ENCODE measurements at places on chromosomes 1 and 21.

DNA sequence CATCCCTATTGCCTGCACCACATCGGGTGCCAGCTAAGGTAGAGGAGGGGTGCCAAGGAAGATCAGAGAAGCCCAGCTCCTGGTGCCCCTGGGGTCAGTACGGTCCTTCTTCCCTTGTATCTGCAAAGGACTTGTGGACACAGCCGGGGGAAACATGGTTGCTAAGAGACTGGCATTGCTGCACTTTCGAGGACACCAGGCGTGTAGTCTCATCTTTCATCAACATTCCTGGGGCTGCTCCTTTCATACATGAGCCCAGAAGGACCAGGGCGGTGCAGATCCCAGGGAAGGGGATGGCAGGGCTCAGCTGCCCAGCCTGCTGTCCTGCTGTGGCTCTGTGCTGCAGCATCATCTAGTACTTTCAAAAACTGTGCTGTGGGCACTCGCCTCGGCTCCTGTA, 61.0 kb downstream of the RUNX1 start:
- DNase-seq, result no peak

DNA sequence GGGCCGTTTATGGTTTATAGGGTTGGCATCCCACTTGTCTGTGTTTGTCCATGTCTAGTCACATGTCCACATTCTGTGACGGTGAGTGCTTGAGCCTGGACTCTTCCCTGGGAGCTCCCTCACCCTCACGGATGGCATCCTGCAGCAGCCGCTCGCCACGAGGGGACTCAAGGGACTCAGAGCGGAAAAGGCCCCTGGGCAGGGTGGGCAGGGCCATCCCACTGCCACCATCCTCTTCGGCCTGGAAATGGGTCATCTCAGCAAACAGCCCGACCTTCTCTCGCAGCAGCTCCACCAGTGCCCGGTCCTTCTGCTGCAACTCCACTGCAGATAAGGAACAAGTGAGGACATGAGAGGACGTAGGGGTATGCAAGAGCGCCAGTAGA, 11.1 kb downstream of the RXFP4 start:
- no peak for DNase-seq

GRCh38 chr1:54835131-54835898, 34.2 kb upstream of the TTC22 start:
- no peak for DNase-seq

DNA sequence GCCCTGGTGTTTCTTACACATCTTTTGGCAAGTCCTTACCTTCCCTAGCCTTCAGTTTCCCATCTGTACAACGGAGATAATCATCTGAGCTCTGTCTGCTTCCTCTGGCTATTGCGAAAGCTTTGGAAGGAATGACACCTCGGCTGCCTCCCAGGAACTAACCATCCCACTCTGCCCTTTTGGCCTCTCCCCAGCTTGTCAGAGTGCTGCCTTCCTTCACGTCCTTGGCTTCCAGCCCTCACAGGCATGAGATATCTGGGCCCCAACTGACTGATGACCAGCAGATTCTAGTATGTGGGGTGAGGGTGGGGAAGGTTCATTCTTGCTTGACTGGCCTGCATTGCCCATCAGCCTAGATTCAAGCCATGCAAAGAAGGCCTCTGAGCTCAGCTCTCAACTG, 253.1 kb upstream of the FGGY start:
- DNase-seq, result no peak

DNA sequence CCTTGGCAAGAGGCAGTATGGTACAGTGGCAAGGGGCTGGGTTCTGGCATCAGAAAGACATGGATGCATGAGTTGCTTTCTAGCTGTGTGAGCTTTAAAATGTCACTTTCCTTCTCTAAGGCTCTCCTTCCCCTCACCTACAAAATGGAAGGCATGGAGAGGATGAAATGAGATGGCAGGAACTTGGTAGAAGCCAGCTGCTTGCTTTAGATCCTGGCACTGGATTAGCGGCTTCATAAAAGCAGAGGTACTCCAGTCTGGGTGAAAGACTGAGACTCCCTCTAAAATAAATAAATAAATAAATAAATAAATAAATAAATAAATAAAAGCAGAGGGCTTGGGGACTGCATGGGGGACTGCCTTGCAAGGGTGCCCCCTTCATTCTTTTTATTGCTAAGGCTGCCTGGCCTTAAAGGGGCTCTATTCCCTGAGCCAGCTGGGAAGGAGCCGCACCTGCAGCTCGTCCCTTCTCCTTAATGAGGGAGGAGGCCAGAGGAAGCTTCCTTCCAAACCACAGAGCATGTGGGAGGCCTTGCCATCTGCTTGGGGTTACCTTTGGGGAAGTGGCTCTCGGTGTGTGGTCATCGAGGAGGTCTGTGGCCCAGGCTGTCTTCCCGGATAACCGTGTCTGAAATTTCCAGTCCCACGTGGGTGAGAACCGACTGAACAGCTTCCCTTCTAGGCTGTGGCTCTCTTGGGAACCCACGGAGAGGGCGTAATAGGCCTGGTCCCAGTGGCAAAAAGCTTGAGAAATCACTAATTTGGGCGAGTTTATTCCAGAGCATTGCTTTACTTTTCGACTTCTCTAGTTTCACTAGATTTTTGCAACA, 2.0 kb upstream of the ATP13A2 start:
- no peak for DNase-seq

DNA sequence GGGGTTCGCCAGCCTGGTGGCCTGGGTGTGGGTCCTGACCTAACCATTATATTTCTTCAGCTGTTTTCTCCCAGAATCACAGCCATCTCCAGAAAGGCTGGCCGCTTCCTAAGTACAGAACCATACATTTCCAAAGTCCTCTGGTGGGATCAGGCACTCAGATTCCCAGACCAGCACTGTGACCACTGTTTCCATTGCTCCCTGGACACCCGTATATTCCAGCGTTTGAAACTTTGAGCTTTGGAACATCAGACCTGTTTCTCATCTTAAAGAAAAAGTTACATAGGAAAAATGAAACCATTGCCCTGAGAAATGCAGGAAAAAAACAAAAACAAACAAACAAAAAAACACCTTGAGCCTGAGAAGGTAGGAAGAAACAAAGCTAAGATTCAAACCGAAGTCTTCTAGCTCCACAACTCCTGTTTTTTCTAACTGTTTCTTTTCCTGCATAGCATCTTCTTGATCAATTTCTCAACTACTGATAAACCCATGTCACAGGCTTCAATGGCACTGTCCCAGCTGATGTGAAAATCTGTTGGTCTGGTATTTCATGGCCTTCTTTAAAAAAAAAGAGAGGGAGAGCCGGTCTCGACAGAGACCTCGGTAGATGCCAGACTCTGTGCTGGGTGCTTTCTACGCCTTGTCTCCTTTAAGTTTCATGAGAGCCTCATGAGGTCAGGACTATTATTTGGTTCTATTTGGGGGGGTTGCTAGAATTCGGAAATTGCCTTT, 221.3 kb downstream of the TOMM20 start:
- DNase-seq, result no peak

- DNase-seq, result no peak
Observed at GRCh38 chr1:226671277-226671676, 67.8 kb downstream of the ITPKB start.

DNA sequence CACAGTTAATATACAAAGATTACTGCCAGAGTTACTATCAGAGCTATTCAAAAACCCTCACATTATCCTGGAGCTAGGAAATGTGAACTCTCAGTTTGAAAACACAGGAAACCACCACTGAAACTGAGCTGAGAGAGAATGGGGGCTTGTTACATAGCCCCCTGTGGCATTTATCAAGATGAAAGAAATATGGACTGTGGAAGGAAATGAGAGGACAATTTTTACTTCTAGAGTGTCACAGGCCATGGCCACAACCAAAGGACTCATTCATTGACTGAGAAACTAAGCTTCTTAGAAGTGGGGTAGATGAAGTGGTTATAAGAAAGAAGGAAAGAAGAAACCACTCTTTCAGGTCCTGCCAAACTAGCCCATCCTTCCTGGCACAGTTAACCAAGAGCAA, 25.3 kb downstream of the DSTYK start:
- no peak for DNase-seq

- no peak for DNase-seq
Observed at GRCh38 chr1:222225316-222225691, 322.6 kb downstream of the HHIPL2 start.

DNA sequence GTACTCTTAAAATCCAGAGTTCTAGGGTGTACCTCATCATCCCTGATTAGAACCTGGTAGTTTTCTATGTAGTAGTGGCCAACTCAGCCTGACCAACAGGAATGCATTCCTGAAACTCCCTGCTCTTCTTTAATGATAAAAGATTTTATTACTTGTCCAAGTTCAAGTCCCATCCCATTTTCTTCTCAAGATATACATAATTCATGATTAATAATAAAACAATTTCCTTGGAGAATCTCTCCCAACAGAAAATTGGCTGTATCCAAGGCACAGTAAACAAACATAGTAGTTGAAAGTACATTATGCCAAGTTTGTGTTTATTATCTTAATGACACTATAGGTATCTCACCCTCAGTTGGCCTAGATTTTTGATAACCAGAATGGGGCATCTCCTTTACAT, 714.1 kb upstream of the ADAMTS5 start:
- DNase-seq, result no peak

- no peak for DNase-seq
Observed at GRCh38 chr21:34035619-34036354, 37.6 kb upstream of the MRPS6 start.

DNA sequence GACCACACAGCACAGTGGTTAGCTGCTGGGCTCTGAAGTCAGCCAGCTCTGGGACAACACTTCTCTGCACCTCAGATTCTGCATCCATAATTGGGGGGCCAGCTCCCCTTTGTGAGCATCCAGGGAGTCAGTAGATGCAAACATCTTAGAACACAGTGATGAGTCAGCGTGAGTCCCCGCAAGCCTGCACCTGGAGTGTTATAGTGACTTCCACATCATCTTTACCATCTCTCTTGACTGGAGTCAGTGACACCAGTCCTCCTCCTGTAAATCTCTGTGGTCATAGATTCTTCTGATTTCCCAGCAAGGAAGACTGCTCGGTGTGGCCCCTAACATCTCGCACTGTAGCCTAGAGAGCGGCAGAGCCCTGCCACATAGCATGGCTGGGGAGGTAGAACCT, 13.9 kb upstream of the EDN2 start:
- no peak for DNase-seq

DNA sequence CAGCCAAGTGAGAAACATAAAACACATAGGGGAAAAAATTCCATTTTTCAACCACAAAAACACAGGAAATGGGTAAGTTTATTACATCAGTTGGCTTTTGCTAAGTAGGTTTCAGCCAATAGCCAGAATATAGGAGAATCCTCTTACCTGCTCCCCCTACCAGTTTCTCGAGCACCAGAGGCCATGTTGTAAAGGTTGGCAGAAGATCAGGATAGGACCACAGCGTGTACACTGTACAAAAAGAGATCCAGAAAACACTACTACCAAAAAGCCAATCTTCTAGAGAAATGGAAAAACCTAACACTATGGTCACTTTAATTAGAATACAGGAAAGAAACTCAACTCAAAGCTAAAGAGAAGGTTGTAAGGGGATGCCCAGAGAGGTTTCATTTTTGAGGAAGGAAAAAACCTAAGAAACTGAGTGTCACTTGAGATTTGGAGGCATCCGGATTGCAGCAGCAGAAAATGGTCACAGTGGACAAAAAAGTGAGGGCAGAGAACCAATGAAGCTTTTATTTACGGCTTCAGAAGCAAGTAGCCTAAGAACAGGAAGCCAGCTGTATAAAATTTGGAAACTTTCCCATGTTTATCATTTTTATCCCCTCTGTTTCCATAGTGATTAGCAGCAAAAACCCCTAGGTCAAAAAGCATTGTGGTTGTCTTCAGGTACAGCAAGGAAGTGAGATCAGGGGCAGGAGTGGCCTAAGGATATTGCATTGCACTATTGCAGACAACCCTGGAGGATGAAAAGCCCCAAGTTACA, 2.9 kb downstream of the EIF2D start:
- DNase-seq, result no peak

DNA sequence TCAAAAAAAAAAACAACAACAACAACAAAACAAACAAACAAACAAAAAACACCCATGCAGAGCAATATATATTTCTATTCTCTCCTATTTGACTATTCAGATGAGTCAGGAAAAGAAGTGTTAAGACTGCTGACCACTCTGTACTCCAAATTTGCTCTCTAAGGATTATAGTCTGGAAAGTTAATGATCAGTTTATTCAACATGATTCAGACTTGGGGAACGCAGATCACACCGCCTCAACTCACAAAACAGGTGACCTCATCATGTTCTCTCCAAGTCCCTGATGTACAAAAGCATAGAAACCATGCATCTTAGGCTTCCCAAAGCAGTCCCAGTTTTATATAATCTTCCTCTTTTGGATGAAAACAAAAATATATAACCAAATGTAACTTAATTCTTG, 51.9 kb upstream of the PRRC2C start:
- DNase-seq, result no peak

GRCh38 chr1:245298781-245299180, 144.0 kb downstream of the KIF26B start:
- DNase-seq, result no peak

DNA sequence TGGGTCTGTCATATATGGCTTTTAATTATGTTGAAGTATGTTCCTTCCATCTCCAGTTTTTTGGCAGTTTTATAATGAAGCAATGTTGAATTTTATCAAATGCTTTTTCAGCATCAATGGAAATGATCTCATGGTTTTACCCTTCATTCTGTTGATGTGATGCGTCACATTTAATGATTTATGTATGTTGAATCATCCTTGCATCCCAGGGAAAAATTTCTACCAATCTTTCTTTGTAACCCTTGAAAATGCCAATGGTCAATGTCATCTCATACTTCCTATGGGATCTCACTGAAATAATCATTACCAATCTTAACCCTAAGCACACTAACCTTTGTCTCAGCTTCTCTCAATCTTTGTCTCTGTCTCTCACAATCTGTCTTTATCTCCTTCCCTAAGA, 1004.0 kb downstream of the KCNT2 start:
- no peak for DNase-seq

- DNase-seq, result no peak
Observed at GRCh38 chr1:42453386-42453785, 2.4 kb downstream of the ZMYND12 start.

GRCh38 chr1:162016631-162017030, 7.0 kb downstream of the OLFML2B start:
- DNase-seq, result no peak

GRCh38 chr21:32427958-32428623, 15.6 kb downstream of the EVA1C start:
- no peak for DNase-seq

DNA sequence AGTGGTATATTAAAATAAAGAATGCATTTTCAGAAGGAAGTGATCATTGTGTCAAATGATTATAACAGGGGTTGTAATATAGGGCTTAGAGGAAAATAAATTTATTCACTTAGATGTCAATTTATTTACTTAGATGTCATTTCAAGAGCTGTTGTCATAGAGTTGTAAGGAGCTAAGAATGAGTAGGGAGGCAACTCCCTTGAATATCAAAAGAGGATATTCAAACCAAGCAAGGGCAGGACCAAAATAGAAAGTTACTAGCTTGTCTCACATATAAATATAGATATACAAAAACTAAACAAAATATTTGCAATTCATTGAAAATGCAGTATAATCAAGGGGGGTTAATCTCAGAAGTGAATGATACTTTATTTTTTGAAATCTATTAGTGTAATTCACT, 16.0 kb upstream of the RASAL2 start:
- DNase-seq, result no peak

DNA sequence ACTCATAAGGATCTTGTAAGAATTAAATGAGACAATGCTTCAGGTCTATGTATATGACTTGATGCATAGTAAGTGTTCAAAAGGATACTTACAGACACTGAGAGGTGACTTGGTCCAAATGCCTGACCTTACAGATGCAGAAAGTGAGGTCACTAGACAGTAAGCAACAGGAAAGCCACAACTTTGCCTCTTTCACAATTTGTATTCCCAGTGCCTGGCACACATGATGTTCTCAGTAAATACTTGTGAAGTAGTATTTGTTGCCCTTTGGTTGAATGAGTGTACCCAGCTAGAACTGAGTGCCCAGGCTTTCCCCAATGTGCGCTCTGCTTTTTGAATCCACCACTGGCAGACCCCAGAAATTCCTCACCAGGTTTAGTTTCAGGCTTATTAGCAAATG, 105.1 kb downstream of the BEND5 start:
- no peak for DNase-seq

Data from activated CD4-positive, alpha-beta T cell treated with anti-CD3 and anti-CD28 coated beads, Interleukin-2, amount 50 U/mL, for 48 hours (primary cell).